ENCODE measurements at places on chromosomes 4 and X.

- no peak for DNase-seq
Observed at GRCh38 chrX:155744534-155744933, 131.8 kb upstream of the TMLHE start.

DNA sequence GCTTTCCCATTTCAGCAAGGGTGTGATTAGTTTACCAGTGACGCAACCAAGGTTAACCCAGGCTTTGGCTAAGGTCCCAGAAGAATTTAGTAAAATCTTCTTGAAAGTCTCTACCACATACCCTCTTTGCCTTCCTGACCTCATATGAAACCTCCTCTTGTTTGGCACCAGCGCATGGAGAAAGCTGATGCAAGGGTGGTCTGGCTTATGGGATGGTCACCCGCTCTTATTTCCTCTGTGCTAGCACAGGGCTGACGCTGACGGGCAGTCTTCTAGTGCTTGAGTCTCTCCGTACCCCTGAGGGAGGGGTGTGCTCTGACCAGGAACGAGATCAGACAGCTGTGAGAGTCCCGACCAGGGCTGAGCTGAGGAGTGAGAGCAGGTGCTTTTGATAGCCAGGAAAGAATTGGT, 137.6 kb downstream of the TENM3 start:
- DNase-seq, result no peak

- no peak for DNase-seq
Observed at GRCh38 chr4:182886205-182886604, 31.0 kb downstream of the DCTD start.

- DNase-seq, result peak; percentile 12
Observed at GRCh38 chr4:115515772-115516171, 402.4 kb upstream of the NDST4 start.

GRCh38 chr4:184913356-184914143, 87.8 kb upstream of the ACSL1 start:
- DNase-seq, result no peak

DNA sequence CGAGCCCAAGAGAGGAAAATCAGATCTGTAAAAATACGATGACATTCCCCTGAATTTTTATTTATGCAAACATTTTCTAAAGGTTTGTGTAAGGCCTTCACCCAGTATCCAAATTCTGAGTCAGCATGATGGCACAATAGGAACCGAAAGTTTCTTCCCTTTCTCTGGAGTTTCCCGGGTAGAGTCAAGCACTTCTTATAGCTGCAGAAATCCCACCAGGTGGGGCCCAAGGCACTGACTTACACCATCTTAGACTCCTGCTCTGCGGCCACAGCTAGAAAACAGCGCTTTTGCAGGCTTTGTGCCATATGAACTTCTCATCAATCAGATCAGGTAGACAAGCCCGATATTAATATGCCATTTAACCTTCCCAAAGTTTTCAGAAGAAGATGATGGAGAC, 13.4 kb downstream of the LEF1 start:
- no peak for DNase-seq

DNA sequence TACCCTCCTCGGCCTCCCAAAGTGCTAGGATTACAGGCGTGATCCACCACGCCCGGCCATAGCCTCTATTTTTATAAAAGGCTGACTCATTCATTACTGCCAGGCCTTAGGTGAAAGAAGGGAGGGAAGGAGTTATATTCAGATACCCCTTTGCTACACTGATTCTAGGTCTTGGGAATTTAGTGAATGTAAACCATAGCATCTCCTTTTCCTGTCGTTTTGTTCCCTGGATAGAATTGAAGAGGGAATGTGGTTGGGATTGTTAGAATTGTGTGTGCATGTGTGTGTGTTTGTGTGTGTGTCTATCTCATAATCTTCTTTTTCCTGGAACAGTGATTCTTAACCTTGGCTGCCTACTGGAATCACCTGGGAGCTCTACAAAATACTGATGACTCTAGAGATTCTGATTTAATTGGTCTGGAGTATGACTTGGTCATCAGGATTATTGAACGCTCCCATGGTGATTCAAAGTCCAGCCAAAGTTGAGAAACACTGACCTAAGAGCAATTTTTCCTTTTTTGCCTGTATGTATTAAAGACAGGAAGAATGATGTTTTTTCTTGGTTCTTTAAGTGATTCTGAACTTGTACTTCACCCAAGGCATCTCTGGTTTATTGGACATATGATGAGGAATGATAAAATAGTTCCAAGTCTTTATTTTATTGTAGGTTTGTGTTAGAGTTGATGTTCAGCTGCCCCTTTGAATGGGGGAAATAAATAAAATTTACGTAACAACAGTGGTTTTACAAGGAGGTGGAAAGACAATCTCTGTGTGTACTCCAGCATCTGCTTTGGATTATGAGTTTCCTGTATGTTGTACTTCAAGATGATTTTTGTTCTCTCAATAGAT, 37.0 kb downstream of the NAP1L5 start:
- no peak for DNase-seq

DNA sequence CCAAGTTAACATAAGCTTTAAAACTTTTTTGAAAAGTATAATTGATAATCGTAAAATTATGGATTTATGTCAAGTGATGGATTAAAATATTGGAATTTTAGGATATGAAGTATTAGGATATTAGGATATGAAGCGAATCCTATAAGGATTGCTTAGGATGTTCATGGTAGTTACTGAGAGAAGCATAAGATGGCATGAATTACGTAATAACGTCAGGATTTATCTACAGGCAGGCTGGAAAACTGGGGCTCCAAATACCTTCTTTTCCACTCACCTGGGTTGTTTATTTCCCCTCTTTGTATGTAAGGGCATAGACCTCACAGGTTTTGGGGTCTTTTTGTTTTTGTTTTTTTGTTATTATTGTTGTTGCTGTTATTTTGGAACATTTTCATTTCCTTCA, 65.2 kb upstream of the TMEM33 start:
- no peak for DNase-seq

DNA sequence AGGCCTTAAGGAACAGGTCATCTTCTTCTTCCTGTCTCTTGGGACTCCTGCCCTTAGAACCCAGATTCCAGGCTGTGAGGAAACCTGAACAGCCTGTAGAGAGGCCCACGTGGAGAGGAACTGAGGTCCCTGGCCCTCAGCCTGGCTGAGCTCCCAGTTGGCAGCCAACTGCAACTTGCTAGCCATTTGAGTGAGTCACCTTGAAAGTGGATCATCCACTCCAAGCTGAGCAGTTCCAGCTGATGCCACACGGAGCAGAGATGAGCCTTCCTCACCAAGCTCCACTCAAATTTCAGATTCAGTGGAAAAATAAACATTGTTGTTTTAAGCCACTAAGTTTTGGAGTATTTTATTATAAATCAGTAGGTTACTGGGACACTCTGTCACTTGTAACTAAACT, 392.5 kb downstream of the BCOR start:
- DNase-seq, result no peak

DNA sequence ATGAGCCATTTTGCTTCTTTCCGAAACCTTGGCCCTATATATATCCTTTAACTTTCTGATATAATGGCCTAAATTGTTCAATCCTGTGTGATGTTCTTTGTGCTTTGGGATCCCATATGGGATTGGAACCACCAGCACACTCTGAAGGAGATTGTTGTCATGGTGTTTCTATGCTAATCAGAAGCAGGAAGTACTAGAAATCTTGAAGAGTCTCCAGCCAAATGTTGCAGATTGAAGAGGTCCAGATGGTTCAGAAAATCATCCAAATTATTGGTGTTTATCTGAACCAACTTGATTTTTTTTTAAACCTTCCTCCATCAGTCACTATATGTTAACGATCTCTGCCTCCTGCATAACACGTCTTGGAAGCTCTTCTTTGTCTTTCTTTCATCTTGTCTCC, 72.8 kb downstream of the KIT start:
- no peak for DNase-seq

- DNase-seq, result no peak
Observed at GRCh38 chr4:24080871-24081270, 191.0 kb upstream of the PPARGC1A start.

DNA sequence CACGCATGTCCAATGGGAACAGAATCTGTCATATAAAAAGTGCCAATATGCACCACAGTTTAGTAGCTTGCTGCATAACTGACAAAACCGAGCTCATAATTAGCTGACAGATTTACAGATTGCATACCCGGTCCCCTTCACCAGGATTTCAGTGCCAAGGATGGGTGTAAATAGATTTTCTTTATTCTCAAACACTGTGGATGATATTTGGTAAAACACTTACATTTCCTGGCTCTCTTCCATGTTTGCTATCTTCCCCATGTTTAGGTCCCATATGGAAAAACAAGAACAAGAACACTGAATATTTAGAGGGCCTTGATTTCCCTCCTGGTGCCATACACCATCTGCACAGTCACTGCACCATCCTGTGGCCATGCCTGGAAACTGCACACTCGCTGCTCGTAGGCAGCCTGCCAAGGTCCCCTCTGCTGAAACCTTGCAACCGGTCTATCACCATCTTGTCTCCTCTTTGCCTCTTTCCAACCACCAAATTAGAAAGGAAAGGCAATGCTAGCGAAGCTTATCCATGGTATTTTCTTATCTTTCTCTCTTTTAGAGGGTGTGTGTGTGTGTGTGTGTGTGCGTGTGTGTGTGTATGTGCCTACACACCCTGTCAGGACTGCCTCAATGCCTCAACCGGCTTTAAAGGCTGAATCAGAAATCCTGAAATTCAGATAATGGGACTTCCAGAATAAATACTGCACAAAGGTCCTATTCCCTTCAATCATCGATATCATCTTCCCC, 124.2 kb upstream of the MBNL3 start:
- no peak for DNase-seq

DNA sequence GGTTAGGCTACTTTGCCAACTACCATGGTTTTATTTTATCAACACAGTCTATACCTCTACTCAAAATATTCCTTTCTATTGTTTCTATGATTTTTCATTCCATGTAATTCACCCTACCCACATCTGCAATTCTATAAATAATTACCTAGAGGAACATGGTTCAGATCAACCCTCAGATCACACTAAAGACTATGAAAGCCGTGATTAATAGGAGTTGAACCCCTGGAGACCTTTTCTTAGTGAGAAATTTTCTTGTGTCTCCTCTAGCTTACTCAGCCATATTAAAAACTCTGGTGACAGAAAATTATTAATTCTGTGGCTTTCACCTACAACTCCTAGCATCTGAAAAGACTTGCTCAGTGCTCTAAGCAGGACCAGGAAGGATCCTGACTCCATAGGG, 38.5 kb upstream of the CXXC4 start:
- DNase-seq, result no peak

DNA sequence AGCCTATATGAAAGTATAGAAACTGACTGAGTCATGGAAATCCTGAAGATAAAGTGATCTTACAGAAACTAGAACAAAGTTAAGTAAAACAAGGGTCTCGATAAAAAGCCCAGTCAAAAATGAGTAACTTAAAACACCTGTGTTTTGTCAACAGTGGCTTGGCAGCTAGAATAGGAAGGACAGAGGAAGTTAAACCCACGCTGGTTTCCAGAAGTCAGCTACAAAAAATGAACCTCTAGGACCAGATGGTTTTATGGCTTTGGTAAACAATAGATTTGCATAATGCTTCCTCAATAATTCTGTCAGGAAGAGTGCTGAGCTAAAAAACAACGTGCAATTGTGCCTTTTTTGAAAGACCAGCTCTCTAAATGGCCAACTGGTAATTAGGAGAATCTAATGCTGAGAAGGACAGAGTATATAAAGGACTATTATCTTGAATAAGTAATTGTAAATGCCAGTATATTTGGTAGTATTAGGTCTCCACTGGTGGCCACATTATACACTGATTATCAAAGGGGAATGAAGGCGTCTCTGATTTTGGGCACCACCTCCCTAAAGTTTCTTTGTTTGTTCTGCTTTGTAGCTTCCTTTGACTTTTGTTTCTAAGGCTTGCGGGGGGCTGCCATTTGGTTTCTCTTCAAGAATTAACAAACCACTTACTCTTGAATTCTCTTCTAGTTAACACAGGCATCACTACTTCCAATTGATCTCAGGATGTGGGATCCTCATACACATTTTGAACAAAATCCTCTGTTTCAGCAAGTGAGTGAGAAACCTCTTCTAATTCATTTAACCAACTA, 72.2 kb upstream of the PPP3CA start:
- DNase-seq, result no peak

DNA sequence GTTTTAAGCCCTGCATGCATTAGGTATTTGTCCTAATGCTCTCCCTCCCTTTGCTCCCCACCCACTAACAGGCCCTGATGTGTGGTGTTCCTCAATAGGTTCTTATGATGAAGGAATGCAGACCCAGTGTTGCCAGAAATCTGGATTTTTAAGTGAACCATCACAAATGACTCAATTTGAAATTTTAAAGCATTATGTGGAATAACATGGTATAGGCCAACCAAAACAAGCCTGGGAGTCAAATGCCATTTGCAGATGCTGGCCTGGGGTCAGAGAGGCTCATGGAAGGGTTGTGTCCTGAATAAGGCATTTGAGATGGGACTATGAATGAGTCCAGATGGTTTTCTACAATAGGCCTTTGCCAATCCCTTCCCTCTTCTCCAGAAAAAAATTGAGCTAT, 179.6 kb downstream of the SHROOM3 start:
- DNase-seq, result no peak

DNA sequence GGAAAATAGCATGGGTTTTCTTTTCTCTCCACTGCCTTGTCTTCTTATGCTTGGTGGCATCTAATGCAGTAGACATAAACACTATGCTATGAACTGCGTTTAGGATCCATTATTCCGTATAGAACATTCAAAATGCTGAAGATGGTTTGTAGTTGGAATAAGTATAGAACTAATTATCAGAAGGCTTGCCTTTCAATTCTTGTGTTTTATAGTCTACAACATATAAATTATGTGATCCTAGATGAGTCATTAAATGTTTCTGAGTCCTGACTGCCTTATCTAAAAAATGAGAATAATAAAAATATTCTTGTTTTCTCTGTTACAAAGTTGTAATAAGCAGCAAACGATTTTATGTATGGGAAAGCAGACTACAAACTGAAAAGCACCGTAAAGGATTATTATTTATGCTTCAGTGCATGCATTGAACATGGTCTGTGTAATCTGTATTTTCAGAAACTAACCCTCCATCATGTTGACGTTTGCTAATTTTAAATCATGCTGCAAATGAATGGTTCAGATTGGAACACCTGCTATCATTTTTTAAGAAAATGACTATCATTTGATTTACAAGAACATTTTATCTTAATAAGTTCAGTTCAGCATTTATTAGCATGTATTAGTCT, 335.9 kb upstream of the AADAT start:
- DNase-seq, result no peak

- DNase-seq, result no peak
Observed at GRCh38 chrX:13786048-13786447, 30.8 kb downstream of the GPM6B start.

- DNase-seq, result no peak
Observed at GRCh38 chr4:5718411-5718810, 7.4 kb downstream of the EVC start.

- no peak for DNase-seq
Observed at GRCh38 chr4:159604781-159605180, 501.9 kb downstream of the RAPGEF2 start.
